ENCODE measurements at places on chromosomes 2 and 18. TPM values are rescaled to one million over a fixed set of nuclear protein-coding genes. Genes with fewer than 3 reads are reported as not detected.

- no peak for DNase-seq
- H3K27me3 ChIP-seq = no peaks in the 10 kb centered on the region
- no peaks in the 10 kb centered on the region for H3K4me1 ChIP-seq
- no peak overlapping the region for H3K27ac ChIP-seq
- no peaks in the 10 kb centered on the region for H3K36me3 ChIP-seq
Observed at GRCh38 chr2:215529271-215529670, 93.4 kb upstream of the FN1 start.

DNA sequence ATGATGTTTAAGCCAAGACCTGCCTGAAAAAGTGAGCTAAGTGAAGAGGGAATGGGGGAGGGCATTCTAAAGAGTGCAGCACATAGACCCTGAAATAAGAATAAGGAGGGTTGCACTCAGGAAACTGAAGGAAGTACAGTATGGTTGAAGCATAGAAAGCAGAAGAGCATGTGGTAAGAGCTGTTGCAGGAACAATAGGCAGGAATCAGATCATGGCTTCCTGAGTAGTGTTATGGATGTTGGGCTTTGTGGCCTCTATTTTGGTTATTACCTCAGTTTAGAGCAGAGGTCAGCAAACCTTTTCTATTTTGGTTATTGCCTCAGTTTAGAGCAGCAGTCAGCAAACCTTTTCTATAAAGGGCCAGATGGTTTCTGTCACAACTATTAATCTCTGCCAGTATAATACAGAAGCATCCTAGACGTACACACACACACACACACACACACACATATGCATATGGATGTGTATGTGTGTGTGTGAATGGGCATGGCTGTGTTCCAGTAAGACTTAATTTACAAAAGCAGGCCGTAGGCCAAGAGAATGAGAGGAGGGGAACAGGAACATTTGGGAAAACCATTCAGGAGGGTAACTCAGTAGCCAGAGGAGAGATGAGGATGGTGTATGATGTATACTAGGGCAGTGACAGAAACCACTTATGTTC, 91.1 kb upstream of the MYO3B start:
- H3K36me3 ChIP-seq = no peaks in the 10 kb centered on the region
- no peaks in the 10 kb centered on the region for H3K4me1 ChIP-seq
- DNase-seq = no peak
- H3K4me3 ChIP-seq = no peak overlapping the region

GRCh38 chr2:160465002-160465401, 28.6 kb downstream of the RBMS1 start:
- DNase-seq = no peak
- peaks cover 21% of the 10 kb centered on the region for H3K4me1 ChIP-seq
- no peaks in the 10 kb centered on the region for H3K36me3 ChIP-seq
- no peaks in the 10 kb centered on the region for H3K27me3 ChIP-seq

- no peak for DNase-seq
- peaks cover 4% of the 10 kb centered on the region for H3K27me3 ChIP-seq
- H3K36me3 ChIP-seq = no peaks in the 10 kb centered on the region
- no peak overlapping the region for H3K4me3 ChIP-seq
- H3K4me1 ChIP-seq = no peaks in the 10 kb centered on the region
Observed at GRCh38 chr2:95061601-95062183, 36.2 kb downstream of the MAL start.

DNA sequence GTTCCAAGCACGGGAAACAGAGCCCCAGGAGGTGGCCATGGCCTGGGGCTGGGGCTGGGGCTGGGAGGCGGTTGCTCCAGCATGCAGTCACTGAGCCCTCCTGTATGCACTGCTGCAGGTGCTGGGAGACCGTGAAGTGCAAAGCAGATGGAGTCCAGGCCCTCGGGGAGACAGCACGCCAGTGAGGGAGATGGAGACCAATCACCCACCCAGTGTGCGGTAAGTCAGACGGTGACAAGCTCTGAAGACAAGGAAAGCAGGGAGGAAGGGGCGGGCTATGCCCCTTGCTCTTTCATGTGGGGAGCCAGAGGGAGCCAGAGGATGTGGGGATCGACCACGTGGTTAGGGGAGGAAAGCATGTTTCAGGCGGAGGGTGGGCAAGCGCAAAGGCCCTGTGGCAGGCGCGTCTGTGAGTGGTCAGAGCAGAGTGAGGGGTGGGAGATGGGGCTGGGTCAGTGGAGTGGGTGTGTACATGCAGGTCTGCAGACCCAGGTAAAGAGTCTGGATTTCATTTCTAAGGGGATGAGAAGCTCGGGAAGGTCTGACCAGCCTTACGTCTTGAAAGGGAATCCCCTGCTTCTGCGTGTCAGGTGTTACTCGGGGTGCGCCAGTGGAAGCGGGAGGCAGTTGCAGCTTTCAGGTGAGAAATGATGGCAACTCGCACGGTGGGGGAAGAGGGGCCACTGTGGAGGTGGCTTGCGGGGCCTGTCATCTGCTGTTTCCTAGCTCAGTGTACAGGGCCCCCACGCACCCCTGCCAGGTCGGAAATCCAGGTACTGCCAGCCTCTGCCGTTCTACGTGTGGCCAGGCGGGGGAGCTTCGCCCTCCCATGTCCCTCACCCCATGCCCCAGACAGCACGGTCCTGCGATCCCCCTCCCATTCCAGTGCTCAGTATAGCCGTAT, 19.4 kb downstream of the RRM2 start:
- no peaks in the 10 kb centered on the region for H3K27me3 ChIP-seq
- H3K36me3 ChIP-seq = no peaks in the 10 kb centered on the region
- no peaks in the 10 kb centered on the region for H3K4me1 ChIP-seq
- DNase-seq = no peak
- no peak overlapping the region for H3K4me3 ChIP-seq

DNA sequence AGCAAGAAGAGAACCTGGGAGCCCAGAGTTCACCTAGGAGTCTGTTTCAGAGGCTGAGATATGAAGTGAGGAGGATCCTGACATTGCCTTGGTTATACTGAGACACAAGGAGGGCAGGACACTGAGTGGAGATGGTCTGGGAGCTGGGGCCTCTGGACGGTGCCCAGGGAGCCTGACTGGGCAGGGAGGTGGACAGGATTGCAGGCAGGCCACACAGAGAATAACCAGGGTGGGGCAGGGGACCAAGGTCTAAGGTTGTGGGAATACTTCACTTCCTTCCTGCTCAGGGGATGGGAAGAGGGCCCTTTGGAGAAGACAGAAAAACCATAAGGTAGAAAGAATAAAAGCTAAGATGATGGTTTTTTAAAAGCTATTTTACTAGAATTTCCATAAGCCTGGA, 18.7 kb downstream of the EDAR start:
- H3K4me3 ChIP-seq = no peak overlapping the region
- H3K27ac ChIP-seq = no peak overlapping the region
- no peaks in the 10 kb centered on the region for H3K27me3 ChIP-seq
- no peak for DNase-seq
- H3K4me1 ChIP-seq = no peaks in the 10 kb centered on the region

The CHN1 gene
- polyA plus RNA-seq = 34.2 TPM

The CKAP2L gene
- polyA plus RNA-seq = 0.10 TPM

The PNO1 gene
- 6.0 TPM for polyA plus RNA-seq

The FIGN gene
- polyA plus RNA-seq = 1.7 TPM
